ENCODE measurements at places on chromosomes 3 and 15.

DNA sequence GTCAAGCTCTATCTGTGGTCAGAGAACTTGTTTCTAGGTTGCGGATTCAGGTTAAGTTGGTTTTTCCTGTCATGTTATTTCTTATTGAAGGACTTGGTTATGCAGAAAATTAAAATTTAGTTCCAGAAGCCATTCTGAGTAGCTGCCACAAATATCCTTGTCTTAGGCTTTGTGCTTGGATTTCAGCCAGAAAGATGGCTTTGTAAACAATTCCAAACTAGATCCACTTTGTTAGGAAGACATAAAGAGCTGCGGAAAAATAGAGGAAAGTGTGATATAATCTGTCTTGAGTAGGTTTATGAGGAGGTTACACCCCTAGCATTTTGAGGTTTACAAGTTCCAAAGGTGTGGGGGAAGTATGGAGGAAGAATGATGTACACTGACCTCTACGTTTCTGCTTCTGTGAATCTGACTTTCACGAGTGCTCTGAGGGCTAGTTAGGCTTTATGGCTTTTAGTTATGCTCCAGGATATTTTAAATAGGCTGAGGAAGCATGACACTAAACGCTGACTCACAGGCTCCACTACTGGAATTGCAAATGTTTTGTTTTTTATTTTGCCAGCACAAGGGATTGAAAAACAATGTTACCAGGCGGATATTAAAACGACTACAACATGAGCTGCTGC lies 46.3 kb upstream of the UTS2B start:
- DNase-seq: no peak

- DNase-seq: no peak
Measured at GRCh38 chr3:4644951-4645350, 151.8 kb downstream of the ITPR1 start.

DNA sequence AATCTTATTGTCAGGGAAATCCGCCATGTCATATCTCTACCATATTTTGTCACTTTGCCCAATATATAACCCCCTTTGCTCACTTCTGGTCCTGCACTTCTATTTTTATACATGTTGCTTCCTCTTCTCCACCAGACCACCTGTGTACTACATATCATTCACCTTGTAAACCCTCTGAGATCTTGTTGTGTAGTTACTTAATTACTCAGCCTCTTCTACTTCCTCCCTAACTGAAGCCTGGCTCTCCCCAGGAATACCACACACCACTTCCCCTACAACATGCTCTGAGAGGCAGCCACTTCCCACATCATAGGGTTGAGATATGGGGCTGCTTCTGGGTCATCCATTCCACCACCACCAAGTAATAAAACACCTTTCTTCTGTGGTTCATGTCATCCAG lies 10.0 kb downstream of the HEXA start:
- DNase-seq: peak; percentile 33

GRCh38 chr3:8647137-8647985 lies 2.8 kb upstream of the SSUH2 start:
- DNase-seq: no peak

- DNase-seq: no peak
Measured at GRCh38 chr3:40258555-40258954, 51.0 kb upstream of the EIF1B start.

DNA sequence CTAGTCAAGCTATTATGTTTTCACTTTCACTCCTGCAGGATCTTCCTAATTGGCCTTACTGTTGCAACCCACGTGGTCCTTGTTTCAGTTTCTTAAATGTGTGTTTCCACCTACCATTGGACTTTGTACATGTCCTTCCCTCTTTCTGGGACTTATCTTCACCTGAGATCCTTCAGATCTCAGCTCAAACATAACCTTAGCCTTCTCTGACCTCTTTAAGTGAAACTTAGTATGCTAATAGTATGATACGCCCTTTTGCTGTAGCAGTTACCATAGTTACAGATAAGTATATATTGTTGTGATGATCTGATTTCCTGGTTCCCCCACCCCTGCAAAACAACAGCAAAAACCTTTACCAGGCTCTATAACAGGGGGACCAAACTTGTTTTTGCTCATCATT lies 35.2 kb downstream of the U2SURP start:
- no peak for DNase-seq
